ENCODE measurements at places on chromosomes 2 and 18.

GRCh38 chr18:8468191-8468590 is 141.0 kb upstream of the RAB12 start:
- no peak for DNase-seq

DNA sequence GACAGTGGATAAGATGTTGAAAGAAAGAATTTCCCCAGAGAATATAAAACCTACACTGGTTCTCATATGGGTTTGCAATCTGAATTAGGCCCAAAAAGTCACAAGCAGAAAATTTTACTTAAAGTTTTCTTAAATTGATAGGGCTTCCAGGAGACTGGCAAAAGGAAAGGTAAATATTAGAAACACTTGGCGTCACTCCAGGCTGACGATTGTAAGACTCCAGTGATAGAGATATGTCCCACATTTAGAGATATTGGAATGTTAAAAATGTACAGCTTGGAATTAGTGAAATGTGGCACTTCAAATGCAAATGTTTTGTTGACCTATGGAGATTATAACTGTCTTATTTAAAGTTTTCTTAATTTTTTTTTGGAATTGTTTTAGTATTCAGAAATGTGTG is 14.0 kb downstream of the YIPF4 start:
- DNase-seq = no peak

DNA sequence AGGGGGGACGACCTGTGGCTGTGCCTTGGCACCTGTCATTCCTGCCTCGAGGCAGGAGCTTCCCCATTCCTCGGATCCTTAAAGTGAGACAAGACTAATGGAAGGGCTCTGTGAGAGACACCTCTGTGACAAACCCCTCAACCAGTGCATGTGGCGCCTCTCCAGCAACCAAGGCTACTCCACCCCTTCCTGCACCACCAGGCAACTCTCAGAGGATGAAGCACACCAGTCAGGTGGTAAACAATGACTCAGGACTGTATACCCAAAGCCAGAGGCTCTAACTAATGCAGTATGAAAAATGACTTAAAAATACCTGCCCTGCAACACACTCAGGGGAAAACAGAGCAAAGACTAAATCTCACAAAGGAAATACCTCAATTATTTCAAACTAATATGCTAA is 136.9 kb downstream of the UXS1 start:
- no peak for DNase-seq

- DNase-seq = no peak
Measured at GRCh38 chr2:236656721-236657120, 87.1 kb downstream of the ACKR3 start.

- DNase-seq = no peak
Measured at GRCh38 chr2:237967463-237967951, 693 bp downstream of the UBE2F start.

- no peak for DNase-seq
Measured at GRCh38 chr18:73254564-73254963, 386.8 kb upstream of the NETO1 start.

- no peak for DNase-seq
Measured at GRCh38 chr2:16495509-16496208, 170.0 kb downstream of the CYRIA start.

DNA sequence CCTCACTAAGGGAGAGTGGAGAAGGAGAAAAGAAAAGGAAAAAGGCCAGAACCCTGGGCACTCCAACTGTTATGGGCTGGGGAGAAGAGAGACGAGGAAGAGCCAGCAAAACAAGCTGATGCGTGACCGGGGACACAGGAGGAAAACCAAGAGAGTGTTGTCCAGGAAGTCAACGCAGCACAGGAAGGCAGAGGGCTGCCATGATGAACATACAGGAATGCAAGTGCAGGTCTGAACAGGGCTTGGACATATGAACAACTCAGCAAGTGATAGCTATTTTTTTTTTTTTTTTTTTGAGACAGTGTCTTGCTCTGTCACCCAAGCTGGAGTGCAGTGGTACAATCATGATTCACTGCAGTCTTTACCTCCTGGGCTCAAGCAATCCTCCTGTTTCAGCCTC is 28.4 kb downstream of the SIX3 start:
- no peak for DNase-seq

DNA sequence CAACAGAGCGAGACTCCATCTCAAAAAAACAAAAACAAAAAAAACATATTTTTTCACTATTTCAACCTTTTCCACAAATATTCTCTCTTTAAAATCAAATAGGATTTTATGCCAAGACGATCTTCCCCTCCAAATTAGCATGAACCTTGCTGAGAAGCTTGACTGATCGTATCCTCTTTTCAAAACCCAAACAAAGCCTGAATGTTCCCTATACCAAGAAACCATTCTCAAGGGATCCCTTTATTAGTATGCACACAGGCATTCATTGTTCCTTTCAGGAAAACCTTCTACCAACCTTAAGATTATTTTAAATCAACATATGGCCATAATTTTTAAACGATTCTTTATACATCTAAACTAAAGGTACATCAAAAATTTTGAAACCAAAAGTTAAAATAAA is 6.3 kb downstream of the SPIRE1 start:
- DNase-seq = no peak

GRCh38 chr2:55156326-55156725 is 75.8 kb downstream of the CLHC1 start:
- no peak for DNase-seq

DNA sequence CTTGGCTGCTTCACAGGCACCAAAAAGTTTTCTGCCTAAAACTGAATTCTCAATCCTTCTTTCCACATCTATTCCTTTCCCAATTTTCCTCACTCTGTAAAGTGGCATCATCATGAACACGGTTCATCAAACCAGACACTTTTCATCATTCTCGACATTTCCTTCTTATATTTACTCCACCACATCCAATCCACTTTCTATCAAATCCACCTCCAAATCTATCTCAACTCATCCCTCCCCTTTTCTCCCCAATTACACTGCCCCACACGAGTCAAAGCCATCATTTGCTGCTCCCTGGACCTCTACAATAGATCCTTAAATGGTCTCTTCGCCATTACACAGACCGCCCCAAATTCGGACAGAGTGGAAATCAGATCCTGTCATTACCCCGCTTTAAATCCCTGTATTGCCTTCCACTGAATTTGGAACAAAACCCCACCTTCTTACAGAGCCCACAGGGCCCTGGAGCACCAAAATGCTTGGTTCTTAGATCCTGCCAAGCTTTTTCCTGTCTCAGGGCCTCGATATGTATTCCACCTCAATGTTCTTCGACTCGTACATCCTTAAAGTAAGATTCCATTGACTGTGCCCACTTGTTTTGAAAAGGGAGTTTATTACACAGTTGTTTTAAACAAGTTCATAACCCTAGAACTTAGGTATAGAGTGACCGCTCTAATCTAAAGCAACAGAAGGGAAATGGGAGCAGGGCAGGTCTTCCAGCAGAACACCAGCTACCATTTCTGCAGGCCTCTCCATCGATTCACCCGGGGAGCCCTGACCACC is 856 bp downstream of the ACAA2 start:
- DNase-seq = no peak

GRCh38 chr2:191597186-191597751 is 80.7 kb upstream of the NABP1 start:
- no peak for DNase-seq

DNA sequence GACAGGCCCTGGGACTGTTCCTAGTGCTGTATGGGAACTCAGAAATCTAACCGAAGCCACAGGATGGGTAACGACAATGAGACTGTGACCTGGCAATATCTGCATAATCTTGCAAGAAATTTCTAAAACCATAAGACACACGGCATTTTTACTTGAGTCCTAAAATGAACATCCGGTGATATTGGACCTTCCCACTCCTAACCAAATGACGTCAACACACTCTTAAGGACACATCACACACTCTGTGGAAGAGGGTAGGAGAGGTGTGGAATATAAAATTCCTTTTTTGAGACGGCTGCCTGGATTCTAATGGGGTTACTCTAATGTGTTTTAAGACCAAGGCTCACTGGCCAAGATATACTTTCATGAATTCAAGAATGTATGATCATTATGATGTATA is 195.9 kb downstream of the SLC8A1 start:
- no peak for DNase-seq

All from GM12878 (cell line).